ENCODE measurements at places on chromosomes 1 and 21.

- DNase-seq: no peak
Measured at GRCh38 chr1:21647431-21648351, 21.5 kb downstream of the RAP1GAP start.

DNA sequence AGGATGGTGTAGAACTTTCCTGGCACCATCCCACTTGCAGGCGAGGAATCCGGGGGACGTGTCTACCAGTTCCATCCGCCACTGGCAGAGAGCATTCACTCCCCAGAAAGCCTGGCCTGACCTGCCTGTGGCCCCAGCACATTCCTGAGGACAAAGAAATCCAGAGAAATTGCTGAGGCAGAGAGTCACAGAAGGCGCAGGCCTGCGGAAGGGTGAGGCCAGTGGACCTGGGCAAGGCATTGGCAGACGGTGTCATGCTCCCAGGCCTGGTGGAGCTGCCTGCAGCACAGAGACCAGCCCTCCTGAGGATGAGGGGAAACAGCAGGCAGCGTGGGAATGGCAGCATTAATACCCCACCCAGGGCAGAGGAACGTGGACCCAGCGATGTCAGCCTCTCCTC, 81.2 kb upstream of the F3 start:
- no peak for DNase-seq

DNA sequence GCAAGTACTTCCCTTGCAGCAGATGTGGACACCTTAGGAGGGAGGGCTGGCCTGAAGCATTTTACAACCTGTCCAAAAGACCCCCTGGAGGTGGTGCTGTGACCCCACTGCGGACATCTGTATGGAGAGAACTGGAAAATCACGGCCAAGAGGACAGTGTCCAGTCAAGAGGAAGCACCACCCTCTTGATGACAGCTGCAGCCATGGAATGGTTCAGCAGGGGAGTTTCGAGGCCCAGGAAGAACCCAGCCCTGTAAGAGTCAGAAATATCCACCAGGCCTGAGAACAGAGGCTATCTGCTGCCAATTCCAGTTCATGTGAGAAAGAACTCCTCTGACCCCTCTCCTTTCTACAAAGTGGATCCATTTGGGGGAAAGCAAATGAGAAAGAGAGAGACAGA, 126.8 kb downstream of the PLXNA2 start:
- DNase-seq: no peak

DNA sequence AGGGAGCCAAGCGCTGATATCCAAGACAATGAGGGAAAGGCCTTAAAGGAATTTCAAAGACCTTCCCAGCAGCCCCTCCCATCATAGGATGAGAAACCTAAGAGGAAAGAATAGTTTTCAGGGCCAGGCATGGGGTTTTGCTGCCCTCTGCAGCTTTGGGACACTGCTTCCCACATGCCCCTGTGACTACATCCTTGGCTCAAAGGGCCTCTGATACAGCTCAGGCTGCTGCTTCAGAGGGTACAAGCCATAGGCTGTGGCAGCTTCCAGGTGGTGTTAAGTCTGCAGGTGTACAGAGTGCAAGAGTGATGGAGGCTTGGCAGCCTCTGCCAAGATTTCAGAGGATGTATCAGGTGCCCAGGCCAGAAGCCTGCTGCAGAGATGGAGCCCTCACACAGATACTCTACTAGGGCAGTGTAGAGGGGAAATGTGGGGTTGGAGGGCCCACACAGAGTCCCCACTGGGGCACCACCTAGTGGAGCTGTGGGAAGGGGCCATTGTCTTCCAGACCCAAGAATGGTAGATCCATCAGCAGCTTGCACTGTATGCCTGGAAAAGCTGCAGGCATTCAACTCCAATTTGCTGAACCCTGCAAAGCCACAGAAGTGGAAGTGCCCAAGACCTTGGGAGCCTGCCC, 125.8 kb downstream of the SLC45A1 start:
- no peak for DNase-seq
